ENCODE measurements at places on chromosomes 5 and 9.

GRCh38 chr9:87898151-87898550, 15.5 kb downstream of the SPATA31E1 start:
- no peak for DNase-seq

- no peak for DNase-seq
These were observed 142.6 kb upstream of the ST8SIA4 start for GRCh38 chr5:101045689-101046088.

GRCh38 chr5:10424124-10424731, 17.5 kb upstream of the ROPN1L start:
- peak; percentile 70 for DNase-seq

DNA sequence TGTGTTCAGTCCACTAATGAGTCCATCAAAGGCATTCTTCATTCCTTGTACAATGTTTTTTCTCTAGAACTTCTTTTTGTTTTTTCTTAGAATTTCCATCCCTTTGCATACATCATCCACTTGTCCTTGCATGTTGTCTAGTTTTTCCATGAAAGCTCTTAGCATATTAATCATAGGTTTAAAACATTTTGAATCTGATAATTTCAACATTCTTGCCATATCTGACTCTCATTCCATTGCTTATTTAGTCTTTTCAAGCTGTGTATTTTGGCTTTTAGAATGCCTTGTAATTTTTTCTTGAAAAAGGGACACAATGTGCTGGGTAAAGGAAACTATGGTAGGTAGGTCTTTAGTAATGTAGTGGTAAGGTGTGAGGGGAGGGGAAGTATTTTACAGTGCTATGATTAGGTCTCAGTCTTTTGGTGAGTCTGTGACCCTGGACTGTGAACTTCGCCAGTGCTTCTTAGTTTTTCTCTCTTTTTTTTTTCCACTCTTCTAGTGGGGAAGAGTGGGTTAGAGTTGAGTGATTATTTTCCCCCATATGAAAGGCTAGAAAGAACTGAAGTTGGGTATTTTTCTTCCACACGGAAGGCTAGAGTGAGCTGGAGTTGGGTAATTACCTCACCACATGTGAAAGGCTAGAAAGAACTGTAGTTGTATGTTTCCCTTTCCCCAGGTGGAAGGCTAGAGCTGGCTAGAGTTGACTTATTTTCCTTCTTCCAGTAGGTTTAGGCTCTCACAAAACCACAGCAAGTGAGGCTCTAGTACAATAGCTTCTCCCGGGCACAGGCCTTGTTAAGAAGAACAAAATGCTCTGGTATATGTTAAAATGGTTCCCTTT, 172.1 kb downstream of the SNX18 start:
- no peak for DNase-seq

DNA sequence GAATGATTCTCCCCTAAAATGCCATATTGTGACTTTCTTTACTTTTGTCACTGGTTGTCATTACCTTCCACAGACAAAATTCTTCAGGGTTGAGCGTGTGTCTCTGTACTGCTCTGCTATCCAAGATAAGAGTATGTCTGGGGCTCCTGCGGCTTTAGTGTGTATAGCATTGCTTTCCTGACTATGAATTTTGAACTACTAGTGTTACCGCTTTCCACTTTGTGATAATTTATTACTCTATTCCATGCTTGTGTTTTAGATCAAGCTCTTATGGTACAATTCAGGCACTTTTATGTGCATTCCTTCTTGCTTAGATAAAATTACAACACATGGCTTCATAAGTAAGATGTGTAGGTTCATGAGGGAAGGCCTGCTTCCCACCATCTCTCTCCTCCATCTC, 51.5 kb upstream of the MEF2C start:
- DNase-seq: no peak

- no peak for DNase-seq
These were observed 108.1 kb downstream of the SEMA5A start for GRCh38 chr5:9437741-9438240.

- DNase-seq: no peak
These were observed 139.0 kb upstream of the SLC27A6 start for GRCh38 chr5:128826275-128826674.

DNA sequence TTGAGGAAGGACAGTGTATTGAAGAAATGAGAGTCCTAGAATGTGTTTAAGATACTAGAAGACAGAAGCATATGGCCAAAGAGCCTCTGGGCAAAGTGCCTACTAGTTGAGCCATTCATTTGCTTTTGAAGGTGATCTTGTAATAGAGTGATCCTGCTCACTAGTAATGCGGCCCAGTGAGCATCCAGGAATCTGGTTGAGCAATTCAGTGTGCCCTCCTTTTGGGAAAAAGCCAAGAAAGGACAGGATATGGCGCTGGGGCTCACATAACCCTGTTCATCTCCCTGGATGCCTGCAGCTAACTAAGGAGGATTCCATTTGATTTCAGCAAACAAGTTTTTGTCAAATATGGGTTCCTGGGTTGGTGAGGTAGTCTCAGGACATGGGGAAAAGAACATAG, 16.3 kb downstream of the ADAM19 start:
- no peak for DNase-seq

DNA sequence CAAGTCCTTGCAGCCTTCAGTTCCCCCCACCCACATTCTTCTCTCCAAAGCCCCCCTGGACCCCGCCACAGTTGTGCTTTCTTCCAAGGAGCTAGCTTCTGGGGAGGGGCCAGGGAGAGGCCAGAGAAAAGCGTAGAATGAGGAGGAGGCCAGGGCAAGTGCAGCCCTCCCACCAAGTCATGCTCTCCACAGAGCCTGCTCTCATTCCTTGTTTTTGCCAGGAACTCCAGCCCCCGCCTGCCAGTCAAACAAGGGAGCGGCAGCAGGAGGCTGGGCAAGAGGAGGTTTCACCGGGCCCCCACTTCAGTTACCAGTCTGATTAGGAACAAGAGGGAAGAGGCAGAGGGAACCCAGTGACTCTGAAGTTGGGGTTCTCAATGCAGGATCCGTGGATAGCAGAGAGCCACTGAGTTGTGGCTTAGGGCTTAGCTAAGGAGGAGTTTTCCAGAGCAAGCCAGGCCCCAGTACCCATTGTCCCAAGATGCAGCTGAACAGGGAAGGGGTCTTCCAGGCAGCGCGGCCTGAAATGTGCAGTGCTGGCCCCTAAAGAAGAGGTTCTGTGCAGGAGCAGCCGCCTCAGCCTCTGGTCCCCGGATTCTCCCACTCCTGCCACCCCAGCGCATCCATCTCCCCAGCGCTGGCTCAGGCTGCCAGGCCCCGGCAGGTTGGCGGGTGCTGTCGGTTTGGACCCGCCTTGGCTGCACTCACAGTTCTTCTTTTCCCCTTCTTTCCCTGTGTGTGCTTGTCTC, 120.6 kb downstream of the DAB2IP start:
- DNase-seq: no peak

GRCh38 chr5:165079389-165079788, 1574.0 kb downstream of the MAT2B start:
- DNase-seq: no peak

GRCh38 chr9:69757996-69758675, 1.7 kb downstream of the PTAR1 start:
- peak; percentile 70 for DNase-seq

DNA sequence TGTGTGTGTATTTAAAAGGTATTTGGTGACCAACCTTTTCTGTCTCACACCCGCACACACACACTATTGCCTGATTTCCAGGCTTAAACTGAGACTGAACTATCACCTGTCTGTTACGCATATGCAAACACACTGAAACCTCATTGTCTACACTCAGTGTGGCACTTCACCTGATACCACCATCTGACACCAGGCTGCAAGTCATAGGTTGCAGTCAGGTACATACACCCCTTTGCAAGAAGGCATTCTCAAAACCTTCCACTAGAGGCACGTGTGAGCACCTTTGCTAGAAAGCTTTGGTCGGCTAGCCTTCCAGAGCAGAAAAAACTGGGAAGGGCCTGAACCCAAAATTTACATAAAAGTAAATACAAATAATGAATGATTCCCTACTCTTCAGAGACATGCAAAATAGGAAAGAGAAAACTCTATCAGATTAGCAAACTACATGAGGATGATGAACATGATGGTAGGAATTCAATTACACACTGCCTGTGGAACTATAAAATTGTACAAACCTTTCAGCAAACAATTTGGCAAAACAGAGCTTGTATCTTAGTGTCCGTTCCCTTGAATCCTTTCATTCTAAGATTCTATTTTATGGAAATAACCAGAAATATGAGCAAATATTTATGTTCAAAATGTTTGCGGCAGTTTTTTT, 5.9 kb upstream of the FOXD1 start:
- peak; percentile 81 for DNase-seq

- DNase-seq: no peak
These were observed 399.5 kb downstream of the ENC1 start for GRCh38 chr5:74240783-74241750.

GRCh38 chr9:70600506-70600905, 186.0 kb upstream of the KLF9 start:
- no peak for DNase-seq

- DNase-seq: no peak
These were observed 84.2 kb upstream of the IER5L start for GRCh38 chr9:129262261-129262660.

DNA sequence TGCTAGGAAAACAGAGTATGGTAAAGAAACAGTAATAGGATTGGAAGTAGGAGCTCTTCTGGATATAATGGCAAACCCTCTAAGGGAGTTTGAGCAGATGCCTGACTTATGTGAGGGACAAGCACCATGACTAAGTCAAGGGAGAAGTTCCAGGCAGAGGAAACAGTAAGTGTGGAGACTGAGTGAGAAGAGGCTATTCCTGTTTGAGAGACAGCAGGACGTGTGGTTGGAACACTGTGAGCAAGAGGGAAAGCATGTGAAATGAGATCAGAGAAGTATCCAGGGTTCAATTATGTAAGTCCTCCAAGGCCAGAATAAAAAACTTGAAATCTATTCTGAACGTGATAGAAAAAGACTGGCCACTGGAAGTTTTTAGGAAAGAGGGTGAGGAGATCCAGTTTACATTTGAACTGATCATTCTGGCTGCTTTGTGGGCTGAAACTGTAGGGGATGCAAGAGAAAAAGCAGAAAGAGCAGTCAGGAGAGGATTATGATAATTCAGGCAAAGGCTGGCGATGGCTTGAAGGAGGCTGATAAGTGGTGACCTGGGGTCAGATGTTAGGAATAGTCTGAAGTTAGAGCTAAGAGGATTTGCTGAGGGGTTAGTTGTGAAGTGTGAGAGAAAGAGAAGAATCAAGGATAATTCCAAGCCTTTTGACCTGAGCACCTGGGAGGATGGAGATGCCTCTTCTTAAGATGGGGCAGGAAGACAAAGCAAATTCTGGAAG, 19.2 kb downstream of the DMAC1 start:
- no peak for DNase-seq
